ENCODE measurements at places on chromosomes 16 and 17.

GRCh38 chr16:88536510-88536909 is 33.7 kb upstream of the ZC3H18 start:
- DNase-seq = no peak

- no peak for DNase-seq
These were observed 300.1 kb upstream of the CDH5 start for GRCh38 chr16:66066404-66066803.

DNA sequence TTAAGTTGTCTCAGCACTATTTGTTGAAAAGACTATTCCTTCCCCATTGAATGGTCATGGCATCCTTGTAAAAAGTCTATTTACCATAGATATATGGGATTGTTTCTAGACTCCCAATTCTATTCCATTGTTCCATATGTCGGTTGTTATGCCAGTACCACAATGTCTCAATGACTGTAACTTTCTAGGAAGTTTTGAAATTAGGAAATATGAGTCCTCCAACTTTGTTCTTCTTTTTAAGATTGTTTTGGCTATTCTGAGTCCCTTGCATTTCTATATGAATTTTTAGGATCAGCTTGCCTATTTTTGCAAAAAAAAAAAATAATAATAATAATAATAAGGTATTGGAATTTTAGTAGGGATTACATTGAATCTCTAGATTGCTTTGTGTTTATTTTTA is 43.0 kb upstream of the ABCA3 start:
- DNase-seq = no peak

DNA sequence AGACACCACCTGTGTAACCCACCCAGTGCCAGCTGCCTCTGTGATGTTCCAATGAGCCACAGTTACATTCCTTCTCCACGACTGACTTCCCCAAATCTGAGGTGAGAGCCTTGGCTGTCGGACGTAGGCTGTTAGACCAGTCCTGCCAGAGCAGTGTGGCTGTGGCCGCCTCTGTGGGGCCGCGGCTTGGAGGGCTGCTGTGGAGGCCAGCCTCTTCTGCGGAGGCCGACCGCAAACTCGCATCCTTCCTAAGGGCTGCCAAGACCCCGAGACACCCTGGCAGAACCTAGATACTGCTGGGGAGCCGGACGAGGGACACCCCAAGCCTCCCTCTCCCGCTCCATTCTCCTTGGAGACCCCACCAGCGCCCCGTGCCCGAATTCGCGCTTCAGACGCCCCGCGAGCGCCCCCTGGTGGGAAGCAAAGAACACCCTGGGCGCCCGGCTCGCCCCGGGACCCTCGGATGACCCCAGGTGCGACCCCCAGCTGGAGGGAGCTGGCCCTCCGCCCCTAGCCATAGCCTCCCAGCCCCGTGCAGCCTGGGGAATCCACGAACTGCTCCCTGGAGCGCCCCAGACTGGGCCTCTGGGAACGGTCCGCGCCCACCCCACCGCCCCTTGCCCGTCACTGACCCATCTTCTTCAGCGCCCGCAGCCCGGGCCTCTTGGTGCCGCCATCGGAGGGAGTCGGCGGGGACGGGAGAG is 547 bp downstream of the PLCD3 start:
- no peak for DNase-seq

DNA sequence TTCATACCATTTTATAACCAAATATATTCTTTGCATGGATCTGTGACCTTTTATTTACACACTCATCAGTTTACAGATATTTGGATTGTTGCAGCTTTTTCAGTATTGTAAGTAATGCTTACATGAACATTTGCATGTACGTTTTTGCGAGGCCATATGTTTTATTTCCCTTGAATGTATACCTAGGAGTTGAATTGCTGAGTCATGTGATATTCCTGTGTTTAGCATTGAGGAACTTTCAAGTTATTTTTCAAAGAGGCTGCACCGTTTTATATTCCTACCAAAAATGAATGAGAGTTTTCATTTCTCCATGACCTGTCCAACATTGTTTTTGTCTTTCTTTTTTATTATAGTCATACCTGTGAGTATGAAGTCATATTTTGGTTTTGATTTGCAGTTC is 392.1 kb downstream of the CNTNAP4 start:
- DNase-seq = no peak

DNA sequence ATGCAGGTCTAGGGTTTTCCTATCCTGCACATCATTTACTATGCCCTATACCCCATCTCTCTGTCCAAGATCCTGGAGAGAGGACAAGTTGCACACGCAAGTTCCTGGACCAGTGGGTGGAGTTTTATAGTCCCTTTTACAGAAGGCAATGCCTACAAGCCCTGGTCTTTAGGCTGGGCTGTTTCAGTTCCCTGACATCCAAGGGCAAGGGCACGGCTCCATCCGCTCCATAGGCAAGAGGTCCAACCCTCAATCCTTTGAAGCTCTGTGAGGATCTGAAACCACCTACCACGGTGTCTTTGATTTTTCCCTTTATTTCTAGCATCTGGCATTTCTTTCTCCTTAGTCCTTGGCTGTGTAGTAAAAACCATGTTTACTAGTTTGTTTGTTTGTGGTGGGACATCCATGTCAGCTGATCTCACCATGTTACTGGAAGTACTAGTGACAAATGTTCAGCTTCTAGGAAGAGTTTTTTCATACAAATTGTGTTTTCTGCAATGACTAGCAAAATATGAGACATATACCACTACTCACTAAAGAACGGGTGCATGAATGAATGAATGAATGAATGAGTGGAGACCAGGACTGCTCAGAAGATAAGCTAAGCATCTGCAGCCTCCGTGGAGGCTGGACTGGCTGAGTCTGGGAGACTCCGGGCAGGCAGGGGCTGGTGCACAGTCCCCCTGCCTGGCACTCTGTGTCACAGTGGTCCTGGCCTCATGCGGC is 359.4 kb downstream of the SLC39A11 start:
- no peak for DNase-seq

GRCh38 chr17:58328195-58329034 is at the start of gene TSPOAP1:
TSPOAP1 (minus strand) TSS chr17:58328795; CDS start chr17:58327920, 875 bp downstream.
- DNase-seq = no peak

- no peak for DNase-seq
These were observed 5.6 kb downstream of the FMNL1 start for GRCh38 chr17:45227101-45227925.

DNA sequence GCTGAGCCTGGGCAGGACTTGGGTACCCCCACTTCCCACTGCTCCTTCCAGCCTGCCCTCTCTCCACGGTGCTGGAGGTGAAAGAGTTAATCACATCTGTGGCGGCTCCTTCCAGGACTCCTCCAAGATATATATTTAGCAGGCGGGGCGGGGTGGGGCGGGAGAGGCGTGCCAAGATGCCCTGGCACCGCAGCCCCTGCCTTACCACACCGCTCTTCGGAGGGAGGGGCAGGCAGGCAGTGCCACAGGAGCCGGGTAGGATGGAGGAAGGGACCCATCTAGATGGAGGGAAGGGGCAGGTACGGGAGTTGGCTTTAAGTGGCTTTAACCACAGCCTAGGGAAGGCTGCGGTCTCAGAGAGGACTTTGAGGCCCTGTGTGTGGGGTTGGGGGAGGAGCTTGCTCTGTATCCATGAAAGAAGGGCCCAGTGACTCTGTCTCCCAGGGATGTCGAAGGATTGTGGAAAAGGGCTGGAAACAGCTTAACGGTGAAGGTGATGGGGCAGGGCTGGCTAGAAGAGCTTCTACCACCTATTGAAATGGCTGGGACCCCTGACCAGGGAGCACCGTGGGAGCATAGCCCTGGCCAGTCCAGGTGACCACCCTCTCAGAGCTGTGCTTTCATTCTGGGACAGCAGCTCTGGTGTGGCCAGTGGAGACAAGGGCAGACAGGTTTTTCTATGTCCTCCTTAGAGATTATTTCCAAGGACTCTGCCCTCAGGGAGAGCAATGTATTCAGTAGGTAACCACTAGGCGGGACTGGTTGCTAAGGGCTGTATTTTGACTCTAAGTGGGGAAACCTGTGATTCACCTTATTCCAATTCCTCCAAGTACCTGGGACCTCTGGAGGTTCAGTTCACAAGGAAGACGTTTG is 13.0 kb downstream of the GPR142 start:
- no peak for DNase-seq

GRCh38 chr17:16211590-16211989 is 3.7 kb downstream of the NCOR1 start:
- DNase-seq = no peak

GRCh38 chr16:89094252-89094879 is 714 bp downstream of the ACSF3 start:
- DNase-seq = no peak

DNA sequence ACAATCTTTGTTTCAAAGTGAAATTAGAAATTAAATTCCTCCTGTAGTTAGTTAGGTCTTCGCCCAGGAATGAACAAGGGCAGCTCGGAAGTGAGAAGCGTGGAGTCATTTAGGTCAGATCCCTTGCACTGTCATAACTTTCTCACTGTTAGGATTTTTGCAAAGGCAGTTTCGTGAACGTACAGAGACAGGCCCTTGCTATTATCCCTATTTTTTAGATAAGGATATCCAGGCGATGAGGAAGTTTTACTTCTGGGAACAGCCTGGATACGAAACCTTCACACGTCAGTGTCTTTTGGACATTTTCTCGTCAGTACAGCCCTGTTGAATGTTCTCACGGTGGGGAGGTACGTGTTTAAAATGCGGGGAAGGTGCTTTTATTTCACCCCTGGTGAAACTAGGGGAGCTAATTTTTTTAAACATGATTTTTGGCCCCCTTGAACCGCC is 318 bp upstream of the RBL2 start:
- DNase-seq = no peak

- no peak for DNase-seq
These were observed 58.5 kb downstream of the BANP start for GRCh38 chr16:88009563-88010342.

- no peak for DNase-seq
These were observed 21.5 kb downstream of the CCL4 start for GRCh38 chr17:36124879-36125824.

GRCh38 chr17:60751884-60752283 is 74.2 kb downstream of the BCAS3 start:
- DNase-seq = no peak

DNA sequence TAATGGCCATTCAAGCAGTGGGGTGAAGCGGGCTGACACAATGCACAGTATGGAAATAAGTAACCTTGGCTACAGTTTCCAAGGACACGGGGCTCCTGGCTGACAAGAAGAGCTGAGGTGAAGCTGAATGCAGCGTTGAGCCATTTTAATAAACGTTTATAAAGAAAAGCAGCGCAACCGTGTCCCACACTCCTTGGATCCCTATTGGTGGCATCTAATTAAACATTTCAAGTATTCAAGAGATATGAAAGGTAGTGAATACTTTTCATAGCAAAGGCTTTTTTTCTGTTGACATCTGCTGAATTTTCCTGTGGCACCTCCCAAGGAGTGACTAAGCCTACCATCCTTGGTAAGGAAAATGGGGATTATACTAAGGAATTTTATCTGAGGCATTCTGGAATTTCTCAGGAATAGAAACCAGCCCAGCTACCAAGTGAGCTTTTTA is 26.5 kb downstream of the DUSP14 start:
- DNase-seq = no peak

GRCh38 chr17:62933501-62934385 is 32.3 kb upstream of the TANC2 start:
- DNase-seq = no peak

DNA sequence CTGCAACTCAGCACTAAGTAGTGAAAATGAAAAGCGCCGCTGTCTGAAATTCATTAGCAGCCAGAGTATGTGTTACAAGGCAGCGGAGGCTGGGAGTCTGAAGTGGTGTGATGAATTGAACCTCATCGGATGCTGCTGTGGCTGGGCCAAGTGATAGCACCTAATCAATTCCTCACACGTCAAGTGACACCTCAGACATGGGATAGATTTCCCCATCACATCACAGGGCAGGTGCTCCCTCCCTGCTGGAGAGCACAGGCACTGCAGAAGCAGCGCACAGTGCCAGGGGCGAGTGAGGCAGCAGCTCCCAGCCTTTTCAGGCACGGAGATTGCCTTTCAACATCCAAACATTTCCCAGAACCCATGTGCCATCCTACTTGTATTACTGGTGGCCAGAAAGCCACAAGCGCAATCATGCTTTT is 32.2 kb downstream of the DRC3 start:
- no peak for DNase-seq

- DNase-seq = no peak
These were observed 22.9 kb downstream of the PIK3R6 start for GRCh38 chr17:8844229-8845218.

- DNase-seq = no peak
These were observed 19.1 kb upstream of the DOC2B start for GRCh38 chr17:200586-200985.

DNA sequence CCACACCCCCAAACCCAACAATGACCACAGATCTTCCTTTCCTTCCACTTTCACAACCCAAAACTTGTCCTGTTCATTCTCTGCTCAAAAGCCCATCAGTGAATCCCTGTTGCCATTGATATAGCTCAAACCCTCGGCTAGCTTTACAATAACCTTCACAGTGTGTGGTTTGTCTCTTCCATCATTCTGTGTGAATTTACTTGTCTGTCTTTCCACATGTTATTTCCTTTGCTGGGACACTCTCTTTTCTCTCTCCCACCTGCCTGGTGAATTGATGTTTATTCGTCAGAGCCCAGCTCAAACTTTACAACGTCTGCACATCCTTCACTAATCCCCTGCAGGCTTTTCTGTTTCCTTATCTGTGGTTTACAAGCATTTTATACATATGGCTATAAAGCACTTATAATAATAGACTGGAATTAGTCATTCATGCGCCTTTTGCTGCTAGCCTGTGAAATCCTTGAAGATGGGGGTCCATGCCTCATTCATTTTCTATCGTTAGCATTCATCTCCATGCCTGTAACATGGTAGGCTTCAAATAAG is 114.4 kb downstream of the CDH13 start:
- no peak for DNase-seq

DNA sequence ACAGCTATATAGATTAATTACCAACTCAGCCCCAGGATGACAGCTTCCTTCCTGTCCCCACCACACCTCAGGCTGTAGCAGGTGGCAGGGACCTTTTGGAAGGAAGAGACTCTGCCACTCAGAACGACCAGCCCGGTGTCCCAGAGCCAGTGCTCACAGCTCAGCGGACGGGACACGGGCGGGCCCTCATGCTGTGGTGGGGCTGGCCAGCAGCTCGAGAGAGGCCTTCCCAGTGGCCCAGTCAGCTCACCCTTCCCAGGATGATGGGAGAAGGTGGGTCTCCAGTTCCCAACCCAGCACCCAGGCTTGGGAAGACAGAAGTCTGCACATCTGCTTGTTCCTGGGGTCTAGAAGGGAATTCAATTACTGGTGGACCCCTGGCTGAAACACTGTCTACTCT is 10.5 kb downstream of the NUDT16L1 start:
- no peak for DNase-seq

GRCh38 chr16:27475561-27475960 is 73.6 kb downstream of the IL21R start:
- DNase-seq = peak; percentile 72

- DNase-seq = no peak
These were observed 153.6 kb downstream of the KATNIP start for GRCh38 chr16:27703545-27703944.

Measured in stromal cell of bone marrow (primary cell).